ENCODE measurements at places on chromosomes 7 and 10. TPM values are rescaled to one million over a fixed set of nuclear protein-coding genes. Genes with fewer than 3 reads are reported as not detected.

GRCh38 chr7:66335318-66335717 is 130.2 kb downstream of the TPST1 start:
- no peak for DNase-seq

The DRGX gene
- total RNA-seq: 0.16 TPM

GRCh38 chr10:49367600-49367999 is 28.3 kb downstream of the DRGX start:
- no peak for DNase-seq

DNA sequence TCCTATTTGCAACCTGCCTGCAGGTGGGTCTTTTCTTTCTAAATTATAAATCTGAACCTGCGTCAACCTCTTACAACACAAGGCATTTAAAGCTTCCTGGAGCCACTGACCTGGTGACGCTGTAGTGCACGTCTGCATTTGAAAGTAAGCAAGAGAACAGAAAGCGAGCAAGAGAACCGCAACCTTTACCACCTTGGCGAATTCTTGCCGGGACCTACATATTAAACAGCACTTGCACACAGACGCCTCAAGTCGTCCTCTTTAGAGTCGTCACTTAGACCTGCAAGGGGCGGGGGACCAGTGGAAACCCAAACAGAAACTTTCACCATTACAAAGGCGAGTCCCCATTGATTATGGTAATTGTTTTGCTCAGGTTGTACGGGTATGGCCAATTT is 9.5 kb downstream of the GLI3 start:
- no peak for DNase-seq

DNA sequence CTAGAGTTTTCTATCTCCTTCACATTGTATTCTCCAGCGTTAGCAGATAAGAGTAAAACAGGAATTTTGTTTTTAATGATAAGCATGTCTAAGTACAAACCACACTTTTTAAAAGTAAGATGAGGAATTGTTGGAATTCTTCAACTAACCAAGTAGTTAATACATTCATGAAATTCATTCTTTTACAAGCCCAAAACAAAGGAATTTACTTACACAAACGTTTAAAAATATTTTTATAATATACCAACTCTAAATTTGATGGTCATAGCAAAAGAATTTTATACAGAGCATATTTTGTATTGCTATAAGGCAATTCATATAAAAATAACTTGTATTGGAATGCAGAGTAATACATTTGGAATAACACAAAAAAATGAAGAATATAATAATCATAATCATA is 51.3 kb downstream of the TWIST1 start:
- no peak for DNase-seq

DNA sequence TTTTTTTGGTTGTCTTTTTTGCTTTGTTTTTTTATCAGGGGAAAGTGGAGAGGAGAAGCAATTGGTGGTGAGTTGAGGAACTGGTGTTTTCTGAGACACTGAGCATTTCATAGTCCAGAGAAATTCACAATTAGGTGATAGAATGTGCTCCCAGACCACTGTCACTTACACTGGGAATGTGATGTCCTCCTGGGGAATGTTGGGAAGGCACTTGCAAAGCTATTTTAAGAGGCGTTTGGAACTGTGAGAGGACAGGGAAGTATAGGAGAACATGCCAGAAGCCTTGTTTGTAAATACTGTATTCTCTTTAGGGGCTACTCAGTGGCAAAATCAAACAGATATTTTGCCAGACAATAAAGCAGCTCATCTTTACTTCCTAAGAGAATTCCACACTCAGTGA is 16.0 kb downstream of the CHRM2 start:
- DNase-seq: no peak

All from colonic mucosa (tissue), 4 donors.